ENCODE measurements at places on chromosomes 1 and 21. TPM values are rescaled to one million over a fixed set of nuclear protein-coding genes. Genes with fewer than 3 reads are reported as not detected.

- DNase-seq, result no peak
Observed at GRCh38 chr1:167499106-167499505, 19.2 kb downstream of the CD247 start.

GRCh38 chr21:39136711-39137110 is 46.5 kb downstream of the PSMG1 start:
- DNase-seq, result no peak

DNA sequence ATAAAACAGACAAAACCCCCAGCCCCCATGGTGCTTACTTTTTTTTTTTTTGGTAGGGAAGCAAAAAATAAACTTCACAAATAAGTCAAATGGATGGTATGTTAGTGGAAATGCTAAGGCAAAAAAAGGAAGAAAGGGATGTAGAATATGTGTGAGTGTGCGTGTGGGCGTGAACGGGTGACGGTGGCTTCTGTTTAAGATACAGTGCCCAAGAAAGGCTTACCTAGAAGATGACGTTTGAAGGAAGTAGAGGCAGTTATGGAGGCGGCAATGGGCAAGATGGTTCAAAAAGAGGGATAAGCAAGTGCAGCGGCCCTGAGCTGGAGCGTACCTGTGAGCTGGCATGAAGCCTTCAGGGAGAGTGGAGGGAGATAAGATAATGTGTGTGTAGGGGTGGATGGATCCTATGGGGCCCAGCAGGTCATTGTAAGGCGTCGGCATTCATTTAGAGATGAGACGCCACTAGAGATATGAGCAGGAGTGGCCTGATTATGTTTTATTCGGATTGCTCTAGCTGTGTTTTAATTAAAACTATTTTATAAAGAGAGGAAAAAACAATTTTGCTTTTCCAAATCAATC is 19.9 kb downstream of the LEPR start:
- DNase-seq, result no peak

DNA sequence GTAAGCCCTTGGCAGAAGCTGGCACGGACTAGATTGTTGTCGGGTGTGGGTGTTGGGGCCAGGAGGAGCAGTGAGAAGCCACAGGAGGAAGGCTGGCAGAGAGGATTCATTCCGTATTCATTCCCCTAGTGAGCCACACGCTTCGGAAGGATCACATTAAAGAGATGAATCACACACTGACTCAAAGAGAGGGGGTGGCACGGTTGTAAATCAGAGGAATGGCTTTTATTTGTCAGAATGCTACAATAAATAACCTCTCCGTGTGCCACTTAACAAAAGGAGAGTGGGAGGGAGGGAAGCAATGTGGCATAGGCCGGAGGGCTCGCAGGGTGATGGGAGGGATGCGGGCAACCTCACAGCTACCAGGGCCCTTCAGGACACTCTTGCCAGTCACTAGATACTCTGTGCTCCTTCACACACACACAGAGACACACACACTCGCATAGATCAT is 135.5 kb downstream of the HIVEP3 start:
- DNase-seq, result no peak

GRCh38 chr1:204826970-204827369 is 43.7 kb upstream of the NFASC start:
- no peak for DNase-seq

- DNase-seq, result no peak
Observed at GRCh38 chr1:153498746-153499145, 37.0 kb downstream of the S100A6 start.

DNA sequence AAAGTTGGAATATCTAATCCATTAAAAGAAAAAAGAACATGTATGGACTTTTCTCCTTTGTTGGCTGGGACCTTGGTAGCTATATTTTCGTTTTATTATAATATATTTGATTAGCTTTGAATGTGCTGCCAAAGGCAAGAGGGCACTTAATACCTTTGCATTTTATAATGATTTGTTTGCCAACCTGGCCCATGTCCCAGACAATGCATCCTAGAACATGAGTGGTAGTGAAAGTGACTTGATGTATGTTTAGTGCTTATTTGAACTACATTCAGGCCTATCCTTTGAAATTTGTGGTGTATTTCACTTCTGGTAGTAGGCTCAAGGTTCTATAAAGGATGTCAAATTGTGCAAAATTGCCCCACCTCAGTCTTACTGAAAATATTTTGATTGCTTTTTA is 25.9 kb downstream of the CACHD1 start:
- no peak for DNase-seq

GRCh38 chr1:60971330-60971729 is 111.0 kb upstream of the NFIA start:
- DNase-seq, result no peak

GRCh38 chr1:33377013-33377412 is 53.9 kb downstream of the PHC2 start:
- no peak for DNase-seq

GRCh38 chr1:36446746-36447145 is 3.5 kb downstream of the OSCP1 start:
- no peak for DNase-seq

GRCh38 chr21:17527711-17528110 is 14.9 kb downstream of the CXADR start:
- no peak for DNase-seq

- DNase-seq, result no peak
Observed at GRCh38 chr1:57262472-57262871, 161.4 kb downstream of the DAB1 start.

Gene NDUFV3
- 49.5 TPM for total RNA-seq

Gene KCNQ4
- total RNA-seq, result 3.3 TPM

Gene SDC3
- 12.4 TPM for total RNA-seq

Gene LPAR3
- total RNA-seq, result not detected

Gene CTSK
- 13.7 TPM for total RNA-seq

Gene HCN3
- total RNA-seq, result 14.0 TPM

Gene GPR137B
- 14.4 TPM for total RNA-seq

Measured in Peyer's patch (tissue), 4 donors.